HT-29 (cell line): ENCODE measurements at places on chromosomes 7 and 10.
A peak's percentile ranks its signal among the peaks of the same experiment; 100 is the strongest.

DNA sequence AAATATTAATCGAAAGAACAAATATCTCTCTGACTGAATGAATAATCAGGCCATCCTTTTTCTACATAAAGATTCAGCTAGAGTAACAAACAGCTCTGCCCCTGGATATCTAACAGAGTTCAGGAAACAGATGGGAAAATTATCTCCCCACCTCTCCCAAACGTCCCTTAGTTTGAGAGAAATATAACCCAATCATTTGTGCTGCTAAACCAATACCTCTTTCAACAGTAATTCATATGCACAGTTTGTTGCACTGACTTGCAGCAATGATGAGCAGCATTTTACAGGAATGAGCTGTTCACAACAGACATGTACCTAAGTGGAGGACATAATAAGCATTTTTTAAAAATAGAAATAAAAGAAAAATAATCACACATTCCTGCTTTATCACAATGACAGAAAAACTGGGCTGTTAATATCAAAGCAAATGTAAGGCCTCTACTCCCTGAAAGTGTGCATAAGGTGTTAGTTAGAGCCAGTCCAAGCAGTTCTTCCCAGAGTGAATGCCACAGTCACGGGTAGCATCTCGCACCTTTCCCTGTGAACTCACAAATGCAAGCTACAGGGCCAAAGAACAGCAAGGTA is 2.3 kb downstream of the CREB3L2 start:
- no peak for DNase-seq

GRCh38 chr7:12638851-12639456 is 48.5 kb upstream of the ARL4A start:
- DNase-seq = peak; percentile 72

DNA sequence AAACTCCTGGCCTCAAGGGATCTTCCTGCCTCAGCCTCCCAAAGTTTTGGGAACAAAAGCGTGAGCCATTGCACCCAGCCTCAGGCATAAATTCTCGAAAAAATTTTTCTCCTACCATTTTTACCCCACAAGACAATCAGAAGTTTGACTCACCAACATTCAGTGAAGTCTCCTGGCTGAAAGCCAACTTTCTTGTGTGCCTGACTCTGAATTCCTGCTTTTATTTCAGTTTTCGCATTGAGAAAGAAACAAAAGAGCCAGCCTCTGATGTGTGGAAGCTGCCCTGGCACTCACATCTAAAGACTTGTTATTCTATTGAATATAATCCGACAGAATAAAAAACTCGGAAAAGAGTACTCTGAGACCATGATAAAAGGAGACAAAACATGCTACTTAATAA is 402.9 kb downstream of the MAGI2 start:
- DNase-seq = no peak

- no peak for DNase-seq
These were observed 242.3 kb upstream of the SP8 start for GRCh38 chr7:21029006-21029405.

- no peak for DNase-seq
These were observed 658.2 kb downstream of the PARD3 start for GRCh38 chr10:34156781-34157425.

DNA sequence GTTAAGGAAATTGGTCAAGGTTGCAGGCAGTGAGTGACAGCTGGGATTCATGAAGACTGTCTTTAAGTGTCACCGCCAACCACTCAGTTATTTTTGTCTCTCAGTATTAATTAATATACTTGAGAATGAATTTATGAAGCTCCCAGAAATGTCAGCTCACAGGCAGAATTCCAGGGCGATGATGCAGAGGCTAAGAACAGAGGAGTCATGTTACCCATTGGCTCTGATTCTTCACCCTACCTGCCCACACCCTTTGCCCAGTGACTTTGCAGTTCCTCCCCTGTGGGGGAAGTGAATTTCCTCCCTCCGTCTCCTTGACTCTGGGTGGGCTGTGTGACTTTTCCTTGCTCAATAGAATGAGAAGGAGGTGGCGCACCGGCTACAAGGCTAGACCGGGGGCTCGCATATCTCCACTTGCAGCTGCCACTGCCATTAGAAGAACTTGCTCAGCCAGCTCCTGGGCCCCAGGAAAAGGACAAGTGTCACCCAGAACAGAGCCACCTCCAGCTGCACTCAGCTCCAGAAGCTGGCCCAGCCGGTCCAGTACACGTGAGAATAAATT is 157.1 kb upstream of the PRKCQ start:
- DNase-seq = no peak

- no peak for DNase-seq
These were observed 12.3 kb downstream of the CAMK2G start for GRCh38 chr10:73862011-73862410.

GRCh38 chr10:5888843-5889623 is 660 bp downstream of the ANKRD16 start:
- no peak for DNase-seq

- no peak for DNase-seq
These were observed 14.7 kb upstream of the ASB4 start for GRCh38 chr7:95471071-95471470.

DNA sequence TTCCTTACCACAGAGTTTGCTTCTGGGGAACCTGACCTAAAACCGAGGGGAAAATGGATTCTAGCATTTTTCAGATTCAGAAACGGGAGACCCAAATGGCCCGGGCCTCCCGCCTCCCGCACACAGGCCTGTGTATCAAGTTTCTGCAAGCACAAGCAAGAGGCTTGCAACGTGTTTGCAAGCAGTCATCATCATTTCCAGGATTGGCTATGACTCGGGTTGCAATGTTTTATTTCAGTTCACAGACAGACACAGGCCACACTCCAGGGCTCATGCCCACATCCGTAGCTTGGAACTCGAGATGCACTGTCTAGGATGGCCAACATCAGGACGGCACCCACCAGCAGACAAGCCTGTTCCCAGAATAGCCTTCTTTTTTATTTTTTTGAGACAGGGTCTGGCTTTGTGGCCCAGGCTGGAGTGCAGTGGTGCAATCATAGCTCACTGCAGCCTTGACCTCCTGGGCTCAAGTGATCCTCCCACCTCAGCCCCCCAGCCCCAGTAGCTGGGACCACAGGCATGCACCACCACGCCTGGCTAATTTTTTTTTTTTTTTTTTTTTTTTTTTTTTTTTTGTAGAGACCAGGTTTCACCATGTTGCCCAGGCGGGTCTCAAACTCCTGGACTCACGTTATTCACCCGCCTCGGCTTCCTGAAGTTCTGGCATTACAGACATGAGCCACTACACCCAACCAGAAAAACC is 68.1 kb upstream of the FOXK1 start:
- no peak for DNase-seq

GRCh38 chr10:69428165-69428564 is 11.4 kb upstream of the TACR2 start:
- no peak for DNase-seq

- no peak for DNase-seq
These were observed 38.9 kb upstream of the GDF10 start for GRCh38 chr10:47261121-47261520.

DNA sequence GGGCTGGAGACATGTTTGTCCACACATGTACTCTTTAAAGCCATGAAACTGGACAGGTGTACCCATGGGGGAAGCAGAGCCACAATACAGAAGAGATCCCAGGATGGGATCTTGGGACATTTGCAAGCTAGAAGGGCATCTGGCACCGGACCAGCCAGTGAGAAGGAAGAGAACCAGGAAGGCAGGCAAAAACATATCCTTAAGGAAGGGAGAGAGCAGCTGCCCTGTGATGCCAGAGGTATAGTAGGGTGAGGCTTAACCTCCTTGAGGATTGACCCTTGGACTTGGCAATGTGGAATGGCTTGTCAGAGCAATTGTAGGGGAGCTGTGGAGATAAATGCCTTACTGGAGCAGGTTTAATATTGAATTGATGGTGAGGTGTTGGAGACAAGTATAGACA is 17.9 kb upstream of the SUV39H2 start:
- DNase-seq = peak; percentile 4

- peak; percentile 53 for DNase-seq
These were observed 23.5 kb downstream of the ASB4 start for GRCh38 chr7:95509199-95509598.

- DNase-seq = no peak
These were observed 12.2 kb downstream of the PLXDC2 start for GRCh38 chr10:19828278-19829049.

DNA sequence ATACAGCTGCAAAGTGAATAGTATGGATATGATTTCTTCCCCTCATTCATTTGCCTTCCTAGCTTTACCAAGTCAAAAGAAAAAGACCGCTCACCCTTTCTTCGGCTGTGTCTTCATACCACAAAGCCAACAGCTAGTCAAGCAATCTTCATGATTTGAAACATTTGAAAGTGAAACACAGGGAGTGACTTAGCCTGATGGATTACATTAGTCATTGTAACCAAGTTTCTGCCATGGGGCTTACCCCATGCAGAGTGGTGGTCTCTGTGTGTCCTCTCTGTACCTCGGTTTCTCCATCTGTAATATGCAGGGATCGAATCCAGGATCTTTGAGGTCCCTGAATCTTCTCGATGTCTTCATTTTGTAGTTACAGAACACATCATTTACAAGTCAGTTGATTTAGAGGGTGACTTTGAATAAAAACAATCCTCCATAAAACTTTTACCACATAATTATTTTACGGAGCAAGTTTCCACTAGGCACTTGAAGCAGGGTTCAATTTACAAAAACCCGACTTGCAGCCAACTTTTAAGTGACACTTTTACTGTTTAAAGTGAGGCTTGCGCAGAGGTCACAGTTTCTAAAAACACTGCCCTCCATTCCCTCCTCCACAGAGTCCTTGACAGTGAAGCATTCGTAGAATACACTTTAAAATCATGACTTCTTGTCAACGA is 2.2 kb upstream of the LGI1 start:
- DNase-seq = no peak

GRCh38 chr10:86293396-86293791 is 73.2 kb downstream of the GRID1 start:
- DNase-seq = no peak

GRCh38 chr10:29244978-29245377 is 43.9 kb upstream of the LYZL1 start:
- DNase-seq = no peak

- DNase-seq = no peak
These were observed 29.6 kb upstream of the EIF5AL1 start for GRCh38 chr10:79482741-79483140.

- DNase-seq = no peak
These were observed 115.2 kb downstream of the ZFAND4 start for GRCh38 chr10:45557275-45557905.

DNA sequence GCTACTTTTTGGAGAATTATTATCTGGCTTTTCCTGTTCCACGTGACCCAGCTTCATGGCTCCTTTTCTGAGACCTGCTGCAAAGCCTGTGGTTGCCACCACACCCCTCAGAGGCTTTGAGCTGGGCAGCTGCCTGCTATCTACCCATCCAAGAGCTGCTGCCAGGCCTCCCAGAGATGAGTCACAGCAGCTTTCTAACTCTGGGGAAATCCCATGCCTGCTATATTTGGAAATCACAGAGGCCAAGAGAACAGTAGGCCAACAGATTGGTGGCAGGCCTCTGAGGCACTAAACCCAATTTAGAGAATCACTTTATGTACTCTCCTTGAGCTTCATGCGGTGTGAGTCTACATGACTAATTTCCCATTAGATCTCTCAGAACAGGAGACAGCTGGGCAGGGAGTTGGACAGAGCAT is 35.2 kb downstream of the SGCE start:
- DNase-seq = peak; percentile 56

DNA sequence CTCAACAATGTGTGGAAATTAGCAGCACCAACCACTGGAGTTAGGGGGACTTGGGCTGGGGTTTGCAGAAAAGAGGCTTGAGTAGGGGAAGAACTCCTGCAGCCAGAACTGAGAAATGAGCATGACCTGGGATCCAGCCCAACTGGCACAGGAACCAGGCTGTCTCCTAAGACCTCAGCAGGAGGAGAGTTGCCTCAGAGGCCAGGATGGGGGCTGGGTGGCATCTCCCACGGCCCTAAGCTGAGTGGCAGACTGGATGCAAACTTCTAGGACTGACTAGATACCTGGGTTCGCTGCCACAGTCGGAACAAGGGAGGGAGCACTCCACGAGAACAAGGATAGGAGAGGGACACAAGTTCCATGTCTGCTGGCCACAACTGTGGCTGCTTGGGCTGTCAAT is 62.6 kb downstream of the RNF32 start:
- no peak for DNase-seq

- DNase-seq = no peak
These were observed 116.8 kb downstream of the ABLIM1 start for GRCh38 chr10:114541081-114541796.

DNA sequence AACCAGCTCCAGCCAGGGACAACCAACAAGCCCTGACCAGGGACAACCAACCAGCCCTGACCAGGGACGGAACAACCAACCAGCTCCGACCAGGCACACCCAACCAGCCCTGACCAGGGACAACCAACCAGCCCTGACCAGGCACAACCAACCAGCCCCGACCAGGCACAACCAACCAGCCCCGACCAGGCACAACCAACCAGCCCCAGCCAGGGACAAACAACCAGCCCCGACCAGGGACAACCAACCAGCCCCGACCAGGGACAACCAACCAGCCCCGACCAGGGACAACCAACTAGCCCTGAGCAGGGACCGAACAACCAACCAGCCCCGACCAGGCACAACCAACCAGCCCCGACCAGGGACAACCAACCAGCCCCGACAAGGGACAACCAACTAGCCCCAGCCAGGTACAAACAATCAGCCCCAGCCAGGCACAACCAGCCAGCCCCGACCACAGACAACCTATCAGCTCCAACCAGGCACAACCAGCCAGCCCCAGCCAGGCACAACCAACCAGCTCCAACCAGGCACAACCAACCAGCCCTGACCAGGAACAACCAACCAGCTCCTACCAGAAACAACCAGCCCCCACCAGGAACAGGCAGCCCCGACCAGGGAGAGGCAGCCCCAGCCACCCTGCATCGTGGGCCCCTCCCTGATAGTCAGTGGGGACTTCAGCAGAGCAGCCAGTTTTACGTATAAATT is 56.4 kb downstream of the PROSER2 start:
- DNase-seq = no peak

DNA sequence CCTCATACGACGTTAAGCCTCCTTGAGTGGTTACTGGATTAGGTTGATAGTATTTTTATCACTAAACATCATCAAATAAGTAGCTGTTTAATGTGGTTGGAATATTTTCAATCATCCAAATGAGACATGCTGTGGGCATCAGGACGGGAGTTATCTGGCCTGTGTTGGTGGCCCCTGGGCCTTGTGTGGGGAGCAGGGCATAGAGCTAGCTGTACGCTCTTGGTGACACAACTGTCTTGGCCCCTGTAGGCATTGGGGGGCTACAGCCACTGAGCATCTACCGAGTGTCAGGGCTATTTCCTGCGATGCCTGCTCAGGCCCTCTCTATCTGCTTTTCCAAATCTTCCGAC is 28.3 kb downstream of the BAG3 start:
- no peak for DNase-seq

- peak; percentile 15 for DNase-seq
These were observed 118.9 kb downstream of the AKR1D1 start for GRCh38 chr7:138195151-138195571.

- peak; percentile 26 for DNase-seq
These were observed 415.1 kb downstream of the CCSER2 start for GRCh38 chr10:84743483-84743882.

GRCh38 chr10:95988702-95989101 is 54.7 kb upstream of the CCNJ start:
- peak; percentile 4 for DNase-seq

- no peak for DNase-seq
These were observed 1.5 kb downstream of the CUZD1 start for GRCh38 chr10:122844146-122844545.

GRCh38 chr10:131902691-131903090 is 1.9 kb downstream of the PPP2R2D start:
- DNase-seq = no peak
